ENCODE measurements at places on chromosomes 6 and 20.

DNA sequence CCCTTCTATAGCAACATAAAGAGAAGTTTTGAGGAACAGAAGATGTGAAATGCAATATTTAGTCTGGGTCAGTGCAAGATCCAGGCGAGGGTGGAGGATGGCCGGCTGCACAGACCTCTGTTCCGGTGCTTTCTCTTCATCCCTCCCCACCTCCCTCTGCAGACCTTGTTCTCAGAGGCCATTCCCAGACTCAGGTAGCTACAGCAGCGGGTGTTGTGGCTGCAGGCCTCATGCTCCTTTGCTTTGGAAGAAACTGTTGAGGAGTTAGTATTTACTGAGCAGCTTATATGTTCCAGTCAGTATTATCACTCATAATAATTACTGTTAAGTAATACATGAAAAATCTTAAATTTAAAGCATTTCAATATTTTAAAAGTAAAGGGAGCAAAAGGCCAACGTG is 1.7 kb downstream of the BTN3A3 start:
- DNase-seq, result no peak

GRCh38 chr6:151141685-151142084 is 98.1 kb upstream of the AKAP12 start:
- no peak for DNase-seq

- DNase-seq, result no peak
Observed at GRCh38 chr6:165969184-165969583, 198.5 kb downstream of the TBXT start.

DNA sequence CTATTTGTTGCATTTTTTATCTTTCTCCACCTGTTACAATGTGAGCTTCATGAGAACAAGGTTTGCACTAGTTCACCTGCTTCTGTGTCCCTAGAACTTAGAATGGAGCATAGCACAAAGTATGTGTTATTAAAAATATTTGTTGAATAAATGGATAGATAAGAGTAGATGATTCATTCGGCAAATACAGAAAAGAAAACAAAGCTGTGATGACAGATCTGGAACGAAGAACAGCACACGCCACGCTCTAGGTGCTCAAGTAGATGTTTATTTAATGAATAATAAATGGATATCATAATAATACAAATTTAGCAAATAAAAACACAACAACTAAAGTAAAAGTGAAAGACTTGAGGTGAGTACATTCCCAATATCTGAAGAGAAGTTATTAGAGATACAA is 273.1 kb downstream of the HAO1 start:
- DNase-seq, result no peak

DNA sequence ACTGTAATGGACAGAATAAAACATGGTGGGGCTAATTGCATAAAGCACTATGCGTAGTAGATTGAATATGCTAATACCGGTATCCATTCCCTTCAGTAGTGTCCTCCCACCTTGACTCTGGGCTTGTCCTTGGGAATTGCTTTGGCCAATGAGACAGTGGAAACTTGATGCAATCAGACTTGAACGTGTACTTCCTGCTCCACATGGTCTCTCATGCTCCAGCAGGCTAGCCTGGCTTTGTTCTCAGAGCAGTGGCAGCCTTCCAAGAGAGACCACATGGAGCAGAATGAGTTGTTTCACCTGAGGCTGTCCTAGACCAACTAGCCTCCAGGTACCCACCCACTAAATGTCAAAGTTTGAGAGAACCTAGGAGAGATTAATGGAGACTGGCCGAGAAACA is 37.0 kb upstream of the BTBD3 start:
- no peak for DNase-seq

DNA sequence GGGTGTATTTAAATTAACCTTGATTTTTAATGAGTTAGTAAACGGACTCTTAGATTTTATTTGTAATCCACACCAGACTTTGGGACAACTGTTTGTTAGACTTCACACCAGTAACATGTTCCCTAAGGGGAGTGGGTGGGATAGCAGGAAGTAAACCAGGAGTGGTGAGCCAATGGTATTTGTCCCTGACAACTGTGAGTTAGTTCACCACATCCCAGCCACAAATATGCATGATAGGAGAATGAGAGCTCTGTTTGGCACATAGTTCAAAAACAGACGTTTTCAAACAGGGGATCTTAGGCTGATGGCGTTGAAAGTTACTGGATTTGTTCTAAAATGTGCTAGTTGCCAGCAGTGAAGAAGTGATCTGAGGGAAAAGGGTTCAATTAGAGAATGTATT is 18.7 kb upstream of the COL10A1 start:
- DNase-seq, result no peak

DNA sequence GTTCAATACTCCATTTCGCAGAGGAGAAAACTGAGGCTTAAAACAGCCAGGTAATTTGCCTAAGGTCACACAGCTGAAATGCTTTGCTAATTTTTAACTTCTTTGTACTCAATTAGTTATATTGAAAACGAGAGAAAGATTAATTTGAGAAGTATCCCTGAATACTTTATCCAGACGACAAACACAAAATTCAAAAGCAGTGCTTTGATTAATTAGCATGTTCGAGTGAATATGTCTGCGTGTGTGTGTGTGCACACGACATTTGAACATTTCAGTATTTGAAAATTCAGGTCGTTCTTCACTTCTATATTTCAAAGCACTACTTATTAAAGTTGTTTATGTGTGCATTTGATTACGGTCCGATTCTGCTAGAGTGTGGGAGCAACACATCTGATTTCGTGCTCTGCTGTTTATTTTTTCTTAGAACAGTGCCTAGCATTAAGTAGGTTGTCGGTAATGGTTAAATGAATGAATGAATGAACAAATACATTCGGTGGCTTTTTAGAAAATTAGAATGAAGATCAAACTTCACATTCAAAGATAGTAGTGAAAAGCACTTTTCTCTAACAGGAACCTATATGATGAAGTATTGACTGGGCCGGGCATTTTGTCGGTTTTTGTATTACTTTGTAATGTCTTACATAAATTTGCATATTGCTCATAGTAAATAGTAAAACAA is 36.9 kb upstream of the SYNCRIP start:
- DNase-seq, result peak; percentile 13

GRCh38 chr6:33570806-33571636 is 9.1 kb downstream of the BAK1 start:
- peak; percentile 98 for DNase-seq

DNA sequence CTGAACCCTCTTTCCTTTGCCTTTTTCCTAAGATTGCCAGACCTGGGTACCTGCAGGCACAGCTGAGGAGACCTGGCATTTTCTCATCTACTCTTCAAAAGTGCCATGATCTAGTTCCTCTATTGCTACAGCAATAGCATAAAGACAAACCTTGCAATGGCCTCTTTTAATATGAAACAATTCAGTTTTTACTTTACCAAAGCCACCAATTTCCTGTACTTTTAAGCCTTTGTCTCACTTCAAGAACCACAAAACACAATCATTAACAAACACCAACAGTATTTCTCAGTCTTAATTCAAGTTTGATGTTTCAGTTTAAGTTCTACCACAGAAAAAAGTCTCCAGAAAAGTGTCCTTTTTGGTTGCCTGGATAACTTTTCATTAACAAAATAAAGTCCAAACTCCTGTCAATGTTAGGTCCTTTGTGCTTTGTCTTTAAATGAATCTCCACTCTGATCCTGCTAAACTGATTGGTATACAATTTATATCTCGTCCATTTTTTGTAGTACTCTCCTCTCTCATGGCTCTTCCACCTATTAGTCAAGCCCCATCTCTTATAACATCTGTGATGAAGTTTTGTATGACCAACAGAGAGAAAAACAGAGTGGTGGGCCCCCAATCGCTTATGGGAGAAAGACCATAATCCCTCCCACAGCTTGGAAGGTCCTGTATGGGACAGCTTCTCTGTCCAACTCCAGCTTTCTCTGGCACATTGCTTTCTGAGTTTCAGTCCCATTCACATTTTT is 50.5 kb upstream of the THEMIS start:
- DNase-seq, result no peak

DNA sequence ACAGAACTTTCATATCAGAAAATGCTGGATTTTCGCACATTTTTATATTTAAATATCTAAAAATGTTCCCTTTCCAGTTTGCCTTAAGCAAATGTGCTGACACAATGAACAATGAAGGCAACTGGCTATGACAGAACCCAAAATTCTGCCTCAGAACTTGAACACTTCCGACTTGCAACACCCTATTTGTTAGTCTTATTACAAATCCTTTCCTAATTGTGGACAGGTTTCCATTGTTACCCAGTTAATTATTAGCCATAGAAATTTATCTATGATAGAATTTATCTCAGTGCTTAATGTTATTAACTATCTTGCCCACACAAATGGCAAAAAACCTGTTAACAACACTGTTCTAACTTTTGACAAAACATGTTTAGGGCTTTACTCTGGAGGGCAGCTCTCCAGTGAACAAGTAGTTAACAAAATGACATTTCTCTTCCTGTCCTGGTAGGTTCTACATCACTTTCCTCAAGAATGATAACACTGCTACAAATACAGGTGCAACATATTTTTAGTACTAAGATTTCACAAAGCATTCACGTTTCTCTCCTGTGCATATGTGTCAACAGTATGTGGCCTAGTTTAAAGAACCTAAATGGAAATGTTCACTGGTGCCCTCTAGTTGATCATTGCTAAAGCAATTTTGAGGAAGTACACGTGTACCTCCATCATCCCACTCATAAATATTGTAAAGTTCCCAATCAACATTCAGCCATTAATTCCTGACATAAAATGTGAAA is 58.4 kb downstream of the HIVEP2 start:
- DNase-seq, result no peak

DNA sequence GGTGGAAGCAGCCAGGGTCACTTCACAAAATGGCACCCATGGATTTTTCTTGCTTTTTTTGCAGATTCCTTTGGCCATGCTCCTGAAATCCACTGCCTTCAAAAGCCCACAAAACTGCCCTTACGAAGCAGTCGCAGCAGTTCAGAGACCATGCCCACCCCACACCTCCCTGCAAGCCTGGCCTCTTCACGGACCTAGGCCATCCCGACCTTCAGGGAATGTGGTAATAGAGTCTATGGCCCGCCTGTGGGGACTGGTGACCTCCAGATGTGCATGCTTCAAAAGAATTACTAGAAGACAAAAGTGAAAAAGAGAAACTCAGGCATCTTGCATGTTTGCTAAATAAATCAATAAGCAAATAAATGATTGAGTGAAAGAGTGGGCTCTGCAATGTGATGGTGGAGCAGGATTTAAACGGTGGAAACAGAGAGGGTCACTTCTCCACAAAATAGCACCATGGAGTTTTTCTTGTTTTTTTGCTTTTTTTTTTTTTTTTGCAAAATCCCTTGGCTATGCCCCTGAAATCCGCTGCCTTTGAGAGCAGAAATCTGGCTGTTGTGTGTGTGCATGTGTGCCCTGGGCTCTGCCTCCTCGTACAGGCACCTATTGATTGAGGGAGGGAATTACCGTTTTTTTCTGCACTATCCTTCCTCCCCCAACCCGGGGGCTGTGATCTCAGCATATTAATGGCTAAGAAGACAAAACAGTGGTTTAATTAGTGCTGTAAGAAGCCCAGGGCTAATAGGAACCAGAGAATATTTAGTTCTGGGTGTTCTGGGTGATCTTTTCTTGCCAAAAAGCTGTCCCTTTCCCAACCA is 107.4 kb downstream of the PXDC1 start:
- no peak for DNase-seq

DNA sequence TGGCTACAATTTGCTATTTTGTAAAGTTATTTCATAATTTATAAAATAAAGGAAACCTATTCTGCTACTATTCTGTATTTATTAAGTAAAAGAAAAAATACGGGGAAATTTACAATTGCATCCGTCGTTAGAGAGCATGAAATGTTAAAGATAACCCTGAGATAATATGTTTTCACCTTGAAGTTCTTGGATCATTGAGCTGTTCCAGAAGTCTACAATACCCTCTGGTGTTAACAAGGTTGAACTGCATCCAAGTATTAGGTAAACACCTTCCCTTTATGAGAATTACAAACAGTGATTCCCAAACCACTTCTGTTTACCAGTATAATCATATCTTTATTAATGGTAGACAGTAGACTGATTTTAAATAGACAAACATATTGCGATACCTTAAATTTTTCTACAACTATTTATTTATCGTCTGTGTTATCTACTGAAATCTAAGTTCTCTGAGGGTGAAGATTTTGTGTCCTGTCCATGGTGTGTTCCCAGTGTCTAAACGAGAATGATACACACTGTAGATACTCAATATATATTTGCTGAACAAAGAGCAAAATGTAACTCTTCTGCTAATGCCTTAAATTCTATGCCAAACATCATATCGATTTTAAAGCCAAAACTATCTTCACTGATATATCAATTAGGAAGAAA is 28.2 kb downstream of the TBC1D32 start:
- DNase-seq, result no peak

GRCh38 chr6:164069350-164069990 is 655.0 kb downstream of the QKI start:
- DNase-seq, result no peak

DNA sequence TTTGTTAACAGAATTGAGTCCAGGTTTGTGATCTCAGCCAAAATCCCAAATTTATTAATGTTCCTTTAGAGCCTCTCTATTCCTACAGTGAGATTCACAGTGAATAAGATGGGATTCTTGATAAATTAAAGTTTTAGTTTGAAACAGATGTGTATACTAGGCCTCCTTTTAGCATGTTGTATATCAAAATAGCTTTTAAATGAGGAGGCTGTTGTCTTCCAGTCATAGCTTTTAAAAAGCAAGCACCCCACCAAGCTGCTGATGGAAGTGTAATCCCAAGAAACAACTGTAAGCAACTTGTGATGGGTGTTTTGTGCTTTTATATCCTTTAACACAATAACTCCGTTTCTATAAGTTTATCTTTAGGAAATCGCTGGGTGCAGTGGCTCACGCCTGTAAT is 7.0 kb downstream of the GTF2H5 start:
- DNase-seq, result no peak

DNA sequence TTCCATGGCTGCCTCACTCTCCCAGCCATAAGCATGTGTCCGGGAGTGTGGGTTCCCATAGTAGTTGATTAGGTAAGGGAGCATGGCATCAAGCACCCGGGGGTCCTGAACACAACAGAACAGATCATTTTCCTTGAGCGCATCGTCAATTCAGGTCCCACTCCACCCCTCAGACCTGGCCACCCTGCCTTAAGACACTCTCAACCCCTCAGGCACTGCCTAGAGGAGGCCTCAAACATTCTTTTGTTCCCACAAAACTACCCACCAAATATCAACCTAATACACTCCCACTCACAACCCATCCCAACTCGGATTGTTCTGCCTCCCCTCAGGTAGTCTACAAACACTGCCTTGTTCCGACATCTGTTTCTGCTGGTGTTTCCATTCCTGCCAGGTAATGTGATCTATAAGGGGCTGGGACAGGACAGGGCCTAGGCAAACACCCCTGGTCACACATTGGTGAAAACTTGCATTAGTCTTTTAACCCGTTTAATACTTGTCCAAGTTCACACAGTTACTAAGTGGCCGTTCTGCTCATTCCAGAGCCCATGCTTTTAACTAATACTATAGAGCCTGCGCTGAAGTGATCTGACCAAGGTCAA is 1.4 kb downstream of the NFS1 start:
- no peak for DNase-seq

DNA sequence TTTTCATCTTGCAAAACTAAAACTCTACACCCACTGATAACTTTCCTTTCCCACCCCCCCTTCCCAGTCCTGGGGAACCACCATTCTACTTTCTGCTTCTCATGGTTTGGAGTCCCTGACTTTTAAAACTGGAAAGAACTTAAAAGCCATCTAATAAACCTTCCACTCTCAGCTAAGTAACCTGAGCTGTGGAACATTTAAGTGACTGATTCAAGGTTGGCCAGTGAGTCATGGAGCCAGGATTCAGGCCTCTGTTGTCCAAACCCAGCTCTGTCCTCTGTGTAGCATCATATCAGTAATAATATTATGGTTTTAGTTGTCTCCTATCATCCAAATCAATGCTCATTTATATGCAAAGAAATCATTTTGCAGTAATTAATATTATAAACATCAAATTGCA is 176.0 kb upstream of the NT5E start:
- DNase-seq, result no peak

- DNase-seq, result no peak
Observed at GRCh38 chr20:61976644-61977418, 88.8 kb downstream of the TAF4 start.

Measured in activated naive CD4-positive, alpha-beta T cell treated with anti-CD3 and anti-CD28 coated beads for 36 hours (primary cell).